ENCODE measurements at places on chromosomes 2 and 18.

- peak; percentile 44 for ATAC-seq
Measured at GRCh38 chr2:64839844-64840243, 149.4 kb upstream of the SLC1A4 start.

DNA sequence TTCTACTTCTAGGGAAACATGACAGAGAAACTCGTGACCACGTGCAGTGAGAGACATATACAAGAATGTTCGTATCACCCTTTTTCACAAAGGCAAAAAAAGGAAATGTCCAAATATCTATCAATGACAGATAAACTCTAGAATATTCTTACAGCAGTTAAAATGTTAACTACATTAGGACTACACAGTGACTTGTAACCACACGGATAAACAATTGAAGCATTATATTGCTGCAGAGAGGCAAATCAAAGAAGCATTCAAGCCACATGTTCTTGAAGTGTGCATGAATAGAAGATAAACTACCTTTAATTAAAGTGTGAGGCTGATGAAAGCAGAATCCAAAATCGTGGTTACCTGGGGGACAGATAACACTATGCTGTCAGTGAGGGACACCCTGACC lies 935.3 kb upstream of the KLHL29 start:
- no peak for ATAC-seq

GRCh38 chr2:105567996-105568494 lies 169.2 kb upstream of the FHL2 start:
- no peak for ATAC-seq

- no peak for ATAC-seq
Measured at GRCh38 chr2:54227798-54228197, 28.2 kb downstream of the TSPYL6 start.

- no peak for ATAC-seq
Measured at GRCh38 chr2:23687713-23688112, 239.2 kb downstream of the ATAD2B start.

DNA sequence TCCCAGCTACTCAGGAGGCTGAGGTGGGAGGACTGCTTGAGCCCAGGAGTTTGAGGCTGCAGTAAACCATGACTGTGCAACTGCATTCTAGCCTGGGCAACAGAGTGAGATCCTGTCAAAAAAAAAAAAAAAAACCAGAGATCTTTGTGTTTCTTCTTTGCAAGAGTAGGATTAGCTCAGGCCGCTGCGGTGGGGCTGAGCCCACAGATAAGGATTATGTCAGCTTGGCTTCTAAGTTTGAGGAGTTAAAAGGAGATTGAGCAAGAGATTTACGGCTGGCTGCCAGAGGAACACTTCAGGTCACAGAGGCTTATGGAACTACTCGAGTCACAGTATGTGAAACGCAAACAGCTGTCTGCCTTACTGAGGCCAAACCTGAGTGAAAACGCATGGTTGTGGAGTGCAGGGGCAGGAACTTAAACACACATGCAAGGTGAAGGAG lies 146.7 kb upstream of the L3MBTL4 start:
- no peak for ATAC-seq

DNA sequence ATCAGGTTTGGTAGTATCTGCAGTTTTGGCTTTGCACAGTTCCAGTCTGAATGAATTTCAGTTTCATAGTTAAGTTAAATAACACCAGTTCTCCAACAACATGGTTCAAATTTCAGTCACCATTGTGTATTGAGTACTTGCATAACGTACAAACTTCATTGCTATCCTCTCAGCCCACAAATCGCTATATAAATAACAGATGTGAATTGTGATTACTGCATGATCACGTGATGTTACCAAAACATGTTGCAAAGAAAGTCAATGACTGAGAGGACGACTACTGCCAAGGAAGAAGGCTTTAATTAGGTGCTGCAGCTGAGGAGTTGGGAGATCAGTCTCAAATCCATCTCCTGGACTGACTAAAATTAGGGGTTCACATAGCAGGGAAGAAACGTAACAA lies 48.2 kb downstream of the COL4A4 start:
- ATAC-seq = no peak

- no peak for ATAC-seq
Measured at GRCh38 chr2:240983996-240984498, 14.4 kb upstream of the SNED1 start.
